Hepatocyte (in vitro differentiated cells): ENCODE measurements at places on chromosomes 6 and 20. TPM values are rescaled to one million over a fixed set of nuclear protein-coding genes. Genes with fewer than 3 reads are reported as not detected.
A peak's percentile ranks its signal among the peaks of the same experiment; 100 is the strongest.

Gene HRH3
- not detected in 2 replicates for total RNA-seq

Gene PPP1R14C
- 1.5 and 2.1 TPM in 2 replicates for total RNA-seq

Gene MACROD2
- total RNA-seq: 3.1 and 4.8 TPM in 2 replicates

Gene PACRG
- 0.32 and 2.6 TPM in 2 replicates for total RNA-seq

Gene TAAR6
- total RNA-seq: not detected in 2 replicates

Gene CNR1
- total RNA-seq: 4.4 and 5.2 TPM in 2 replicates

GRCh38 chr6:73515204-73515655, 5.6 kb downstream of the EEF1A1 start:
- H3K27me3 ChIP-seq: no peaks in the 10 kb centered on the region
- H3K4me3 ChIP-seq: no peak overlapping the region
- no peaks in the 10 kb centered on the region for H3K36me3 ChIP-seq
- DNase-seq: no peak
- peak overlapping the region; percentile 72 for H3K27ac ChIP-seq
- H3K4me1 ChIP-seq: peaks cover 13% of the 10 kb centered on the region

DNA sequence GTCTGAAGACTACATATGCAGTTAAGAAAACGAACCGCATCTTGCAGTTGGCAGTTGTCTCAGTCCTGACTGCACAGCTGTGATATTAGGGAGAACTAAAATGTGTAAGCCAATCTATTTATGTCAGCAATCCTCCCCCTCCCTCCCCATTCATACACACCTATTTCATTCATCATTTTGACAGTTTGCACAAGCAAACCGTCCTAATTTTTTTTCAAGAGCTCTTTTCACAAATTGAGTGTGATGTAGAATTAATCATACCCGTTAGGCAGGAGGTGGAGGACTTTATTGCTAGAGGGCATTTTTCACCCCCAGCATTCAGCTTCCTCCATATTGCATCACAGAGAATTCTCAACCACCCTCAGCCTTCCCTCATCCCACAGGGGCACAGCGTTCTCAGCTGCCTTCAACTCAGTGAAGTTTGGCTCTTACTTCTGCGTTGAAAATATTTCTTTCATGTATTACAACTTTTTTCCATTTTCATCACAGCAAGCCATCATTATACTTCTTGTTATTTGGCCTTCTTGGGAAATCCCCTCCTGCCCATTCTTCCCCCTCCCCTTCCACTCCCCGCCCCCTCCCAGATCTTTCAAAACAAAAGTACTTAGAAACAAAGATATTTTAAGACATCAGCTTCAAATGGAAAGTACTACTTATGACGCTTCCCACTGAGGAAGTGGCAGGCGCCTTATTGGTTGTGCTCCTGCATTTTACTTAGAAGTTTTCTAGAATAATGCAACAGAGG, 37.5 kb downstream of the NOX3 start:
- no peaks in the 10 kb centered on the region for H3K27me3 ChIP-seq
- H3K36me3 ChIP-seq: no peaks in the 10 kb centered on the region
- no peak for DNase-seq
- no peak overlapping the region for H3K4me3 ChIP-seq

- H3K27me3 ChIP-seq: no peaks in the 10 kb centered on the region
- DNase-seq: no peak
- H3K36me3 ChIP-seq: no peaks in the 10 kb centered on the region
- no peaks in the 10 kb centered on the region for H3K4me1 ChIP-seq
- H3K27ac ChIP-seq: no peak overlapping the region
- no peak overlapping the region for H3K4me3 ChIP-seq
Measured at GRCh38 chr6:145469021-145469420, 266.3 kb downstream of the EPM2A start.
